ENCODE measurements at places on chromosomes 5 and 9.
A peak's percentile ranks its signal among the peaks of the same experiment; 100 is the strongest.

GRCh38 chr9:73116031-73116430 lies 35.6 kb upstream of the ANXA1 start:
- DNase-seq: no peak

DNA sequence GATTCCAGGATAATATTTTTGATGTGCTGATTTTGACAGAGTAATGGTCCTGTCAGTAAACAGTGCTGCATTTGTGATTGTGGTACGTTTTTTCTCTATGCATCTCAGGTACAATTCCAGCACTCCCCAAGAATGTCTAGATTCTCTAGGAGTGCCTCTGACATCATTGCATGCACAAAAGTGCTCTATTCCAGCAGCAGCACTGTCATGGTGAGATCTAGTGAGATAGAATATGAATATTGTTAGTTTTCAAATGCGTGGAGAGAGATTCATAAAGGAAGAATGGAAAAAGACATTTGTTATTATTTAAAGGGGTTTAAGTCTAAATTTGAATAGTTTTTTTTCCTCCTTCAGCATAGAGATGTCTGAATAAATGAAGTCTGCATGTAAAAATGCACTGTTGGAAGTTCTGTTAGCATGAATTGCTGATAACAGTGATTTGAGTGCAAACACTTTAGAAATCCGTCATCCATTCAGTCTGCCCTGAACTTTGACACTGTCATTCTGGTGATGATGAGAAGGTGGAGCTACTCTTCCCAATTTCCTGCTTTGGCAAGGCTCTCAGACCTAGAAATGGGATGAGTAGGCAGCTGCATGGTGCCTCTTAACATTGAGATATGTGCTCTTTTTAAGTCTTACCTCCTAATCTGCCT lies 84.6 kb downstream of the GAPVD1 start:
- DNase-seq: peak; percentile 36

DNA sequence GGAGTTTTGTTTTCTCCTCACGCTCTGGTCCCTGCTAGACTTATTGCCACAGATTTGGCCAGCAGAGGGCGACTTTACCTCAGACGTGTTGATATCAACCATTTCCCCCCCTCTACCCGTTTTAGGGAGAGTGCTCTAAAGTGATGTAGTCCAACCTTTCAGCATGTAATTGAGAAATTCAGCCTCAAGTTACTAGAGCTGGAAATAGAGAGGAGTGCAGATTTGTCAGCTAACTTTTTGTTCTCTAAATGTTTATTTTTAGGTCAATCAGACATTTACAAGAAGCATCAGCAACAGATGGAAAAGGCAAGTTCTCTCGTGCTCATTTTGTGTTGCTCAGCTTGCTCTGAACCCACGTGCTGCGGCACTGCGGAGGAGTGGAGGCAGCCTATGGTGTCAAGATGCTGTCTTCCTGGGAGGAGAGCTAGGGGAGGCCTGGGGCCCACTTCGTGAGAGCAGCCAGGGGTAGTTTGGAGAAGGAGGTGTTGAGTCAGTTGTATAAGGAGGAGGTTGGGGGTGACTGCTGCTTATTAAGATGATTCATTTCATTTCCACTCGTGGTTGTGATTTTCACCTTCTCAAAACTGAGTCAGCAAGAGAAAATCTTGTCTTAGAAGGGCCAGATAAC lies 53.6 kb downstream of the GPR107 start:
- DNase-seq: peak; percentile 80

DNA sequence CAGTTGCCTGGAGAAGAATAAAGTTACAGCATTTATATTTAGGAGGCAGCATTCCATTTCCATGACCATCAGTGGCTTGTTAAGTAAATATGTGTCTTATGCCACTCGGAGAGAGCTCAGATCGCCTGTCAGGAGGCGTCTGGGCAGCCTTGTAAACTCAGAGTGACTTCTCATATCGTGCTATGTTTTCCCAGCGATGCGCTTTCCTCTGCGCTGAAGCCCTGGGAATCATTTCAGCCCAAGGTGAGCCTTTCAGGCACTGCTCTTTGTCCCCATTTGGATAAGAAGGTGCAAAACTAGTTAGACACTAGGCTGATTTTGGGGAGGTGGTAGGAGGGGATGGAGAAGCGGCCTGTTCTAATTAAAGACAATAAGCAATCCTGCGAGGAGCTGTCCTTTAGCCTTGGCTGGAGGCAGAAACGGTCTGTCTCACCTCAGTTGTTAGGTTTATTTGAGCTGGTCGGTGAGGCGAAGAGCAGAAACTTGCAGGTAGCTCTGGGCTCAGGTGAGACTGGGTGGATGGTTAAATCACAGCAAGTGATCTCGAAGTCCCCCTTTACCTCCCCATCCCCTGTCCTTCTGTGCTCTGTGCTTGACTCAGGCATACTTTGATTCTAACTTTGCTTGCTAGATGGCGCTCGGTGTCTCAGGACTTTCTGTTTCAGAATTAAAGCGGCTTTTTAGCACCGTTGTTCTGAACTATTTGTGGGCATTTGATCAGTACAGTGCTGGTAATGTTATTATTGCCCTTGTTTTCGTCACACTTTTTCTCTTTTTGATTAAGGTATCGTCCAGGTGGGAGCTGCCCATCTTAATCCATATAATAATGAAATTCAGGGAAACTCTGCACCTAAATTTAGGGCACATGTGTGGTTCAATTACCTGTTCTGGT lies 24.6 kb downstream of the NR2F1 start:
- DNase-seq: peak; percentile 11

DNA sequence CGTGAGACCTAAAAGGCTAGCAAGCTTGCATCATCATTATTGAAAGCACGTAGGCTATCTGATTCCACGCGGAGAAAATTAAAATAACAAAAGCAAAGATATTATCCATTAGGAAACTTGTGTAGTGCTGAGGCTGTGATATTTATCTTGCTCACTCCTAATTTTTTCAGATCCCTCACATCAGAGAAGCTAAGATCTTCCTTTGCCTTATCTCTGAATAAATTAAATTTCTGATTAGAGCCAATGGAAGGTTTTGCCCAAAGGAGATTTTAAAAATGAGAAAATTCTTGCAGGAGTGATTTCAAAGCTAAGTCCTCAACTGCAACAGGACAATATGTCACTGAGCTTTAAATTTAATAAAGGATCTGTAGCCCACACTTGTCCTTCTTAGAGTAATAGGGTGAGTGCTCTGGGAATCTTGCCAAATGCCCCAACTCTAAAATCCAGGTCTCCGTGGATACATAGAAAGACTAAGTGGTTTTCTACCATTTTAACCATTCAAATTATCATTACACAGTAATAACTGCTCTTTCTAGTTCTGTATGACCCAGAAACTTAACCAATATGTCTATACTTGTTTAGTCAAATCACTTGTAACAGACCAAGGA lies 295.0 kb downstream of the CAAP1 start:
- no peak for DNase-seq

- peak; percentile 26 for DNase-seq
These were observed 60.7 kb downstream of the HRH2 start for GRCh38 chr5:175718401-175719108.

DNA sequence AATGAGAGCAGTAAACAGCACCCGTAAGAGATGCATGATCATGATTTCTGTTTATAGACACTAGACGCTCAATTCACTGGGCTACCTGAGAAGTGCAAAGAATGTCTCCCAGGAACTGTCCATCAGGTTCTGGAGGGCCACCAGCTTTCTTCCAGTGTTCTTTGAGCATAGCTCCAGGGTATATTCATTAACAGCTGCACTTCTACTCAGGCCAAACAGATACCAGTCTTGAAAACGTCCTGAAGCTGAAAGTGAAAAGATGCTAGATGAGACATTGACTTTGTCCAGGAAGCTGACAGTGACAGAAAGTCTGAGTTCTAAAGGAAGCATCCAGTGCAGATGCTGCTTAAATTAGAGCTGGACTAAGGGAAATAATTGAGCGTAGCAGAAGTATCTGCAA lies 488.7 kb upstream of the TYRP1 start:
- DNase-seq: no peak

DNA sequence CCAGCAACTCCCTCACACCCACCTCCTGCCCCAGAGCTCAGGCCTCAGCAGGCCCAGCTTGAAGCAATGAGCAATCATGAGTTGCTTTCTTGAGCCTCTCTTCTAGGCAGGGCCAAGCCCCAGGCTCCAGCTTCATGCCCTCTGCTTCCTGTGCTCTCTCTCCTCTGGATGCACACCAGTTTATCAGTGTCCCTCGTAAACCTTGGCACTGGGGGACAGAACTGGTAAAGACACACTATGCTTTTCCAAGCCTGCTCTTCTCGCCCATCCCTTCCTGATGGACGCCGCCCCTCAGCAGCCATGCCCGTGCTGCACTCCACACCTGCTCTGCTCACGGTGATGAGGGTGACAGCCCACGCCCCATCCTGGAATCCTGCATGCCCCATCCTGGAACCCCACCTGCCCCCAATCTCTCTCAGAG lies 49.4 kb upstream of the ORM1 start:
- DNase-seq: no peak

- DNase-seq: no peak
These were observed 52.3 kb upstream of the MTAP start for GRCh38 chr9:21750021-21750735.

GRCh38 chr5:74638970-74639806 lies 1.3 kb downstream of the ENC1 start:
- DNase-seq: peak; percentile 22

- DNase-seq: no peak
These were observed 143.4 kb upstream of the OTULINL start for GRCh38 chr5:14438195-14438606.

DNA sequence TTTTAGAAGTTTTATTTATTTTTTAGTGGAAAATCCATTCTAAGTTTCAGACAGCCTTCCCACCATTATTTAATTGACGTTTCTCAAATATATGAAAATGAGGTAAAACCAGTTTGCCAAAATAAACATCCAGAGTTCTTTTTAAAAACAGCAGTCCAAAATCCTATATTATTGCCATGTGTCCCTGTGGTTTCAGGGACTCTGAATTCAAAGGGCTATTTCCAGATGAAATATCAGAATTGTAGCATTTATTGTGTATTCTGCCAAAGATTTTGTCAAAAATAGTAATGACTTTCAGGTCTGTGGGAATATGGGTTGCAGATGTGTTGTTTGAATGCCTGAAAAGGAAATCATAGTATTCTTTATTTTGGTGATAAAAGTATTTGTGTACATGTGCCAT lies 41.6 kb downstream of the XRCC4 start:
- DNase-seq: no peak

DNA sequence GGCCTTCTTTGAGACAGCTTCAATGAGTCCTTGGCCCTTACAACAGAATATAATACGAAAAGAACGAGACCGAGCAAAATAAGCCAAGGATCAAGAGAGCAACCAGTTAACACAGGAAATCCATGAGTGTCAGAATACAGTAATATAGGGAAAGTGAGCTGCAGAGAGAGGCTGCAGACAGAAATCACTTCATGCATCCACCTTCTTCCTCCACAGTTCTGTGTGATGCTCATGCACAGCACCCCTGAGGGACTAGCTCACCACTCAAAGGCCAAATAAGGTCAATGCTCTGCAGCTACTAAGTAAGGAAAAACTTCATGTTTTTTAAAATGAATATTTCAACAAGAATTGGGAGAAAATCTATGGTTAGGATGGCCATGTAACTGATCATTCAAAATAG lies 257.1 kb downstream of the MCTP1 start:
- no peak for DNase-seq

DNA sequence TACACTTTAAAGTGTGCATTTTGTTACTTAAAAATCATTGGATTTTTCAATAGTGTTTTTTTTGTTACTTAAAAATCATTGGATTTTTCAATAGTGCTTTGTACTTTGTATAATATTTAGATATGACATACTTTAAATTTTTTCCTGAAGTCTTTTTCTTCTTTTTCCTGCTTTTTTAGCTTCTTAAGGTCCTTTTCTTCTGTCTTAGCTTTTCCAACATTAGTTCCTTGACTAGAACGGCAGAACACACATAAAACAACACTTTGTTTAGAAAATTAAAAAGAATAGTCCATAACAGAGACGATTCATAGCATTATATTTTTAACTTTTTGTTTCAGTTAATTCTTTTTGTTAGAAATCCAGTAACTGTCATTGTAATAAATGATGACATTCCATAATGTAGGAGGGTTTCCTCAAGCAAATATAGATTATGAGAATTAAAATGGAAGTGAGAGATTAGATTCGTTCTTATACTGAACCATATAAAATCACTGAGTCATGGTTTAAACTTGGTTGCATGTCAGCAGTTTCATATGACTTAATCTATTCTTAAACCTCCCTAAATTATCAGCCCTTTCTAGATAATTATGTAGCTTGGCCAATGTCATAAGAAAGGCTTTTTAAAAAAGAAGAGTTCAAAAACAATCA lies 45.3 kb upstream of the RICTOR start:
- DNase-seq: no peak

DNA sequence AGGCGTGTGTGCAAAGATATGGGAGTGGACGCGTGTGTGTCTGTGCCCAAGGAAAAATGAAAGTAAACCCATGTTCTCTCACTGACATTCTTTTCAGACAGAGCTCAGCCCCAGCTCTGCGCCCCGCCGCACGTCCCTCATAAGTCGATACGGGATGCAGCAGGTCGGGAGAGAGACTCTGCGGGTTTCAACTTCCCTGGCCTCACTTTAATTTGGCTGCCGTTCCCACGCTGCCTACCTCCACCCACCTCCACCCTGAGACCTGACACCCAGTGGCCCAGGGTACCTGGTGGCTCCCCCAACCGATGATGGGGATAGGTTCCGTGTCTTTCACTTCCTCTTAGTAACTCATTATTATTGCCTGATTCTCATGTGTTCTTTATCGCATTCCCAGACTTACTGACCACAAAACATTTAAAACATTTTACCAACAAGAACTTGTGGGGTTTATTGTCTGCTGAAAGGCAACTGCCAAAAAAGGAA lies 19.4 kb downstream of the LHX2 start:
- no peak for DNase-seq

DNA sequence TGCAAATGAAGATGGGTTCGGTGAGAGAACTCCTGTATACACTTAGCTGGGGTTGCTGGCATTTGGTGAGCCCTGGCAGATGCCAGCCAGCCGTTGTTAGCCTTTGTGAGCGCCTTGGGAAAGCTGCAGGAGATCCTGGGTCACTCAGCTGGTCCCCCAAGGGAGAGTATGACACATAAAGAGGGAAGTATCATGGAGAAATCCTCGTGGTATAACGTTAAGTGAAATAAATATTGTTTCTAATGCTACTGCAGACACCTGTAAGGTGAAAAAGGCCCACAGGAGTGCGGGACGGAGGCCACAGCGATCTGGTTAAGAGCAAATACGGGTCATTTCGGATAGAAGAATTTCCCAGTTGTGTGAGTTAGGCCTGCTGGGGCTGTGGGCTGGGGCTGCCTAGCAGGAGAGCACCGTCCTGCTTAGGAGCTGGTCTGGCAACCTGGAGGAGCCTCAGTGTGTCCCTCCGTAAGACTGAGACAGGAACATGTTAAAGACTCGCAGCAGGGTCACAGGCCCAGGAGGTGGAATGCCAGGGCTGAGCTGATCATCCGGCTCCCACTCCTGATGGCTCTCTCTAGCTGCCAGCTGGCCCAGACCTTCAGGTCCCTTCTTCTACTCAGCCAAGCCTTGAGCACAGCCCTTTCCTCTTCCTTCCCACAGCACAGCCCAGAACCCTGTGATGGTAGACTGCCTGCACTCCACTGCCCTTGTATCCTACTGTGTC lies 4.9 kb downstream of the NKX2-5 start:
- DNase-seq: no peak

GRCh38 chr5:58491216-58491892 lies at the start of gene GAPT:
TSS of gene GAPT (plus strand) at chr5:58491435. CDS start at chr5:58494537, 3,102 bp downstream.
- DNase-seq: no peak
